GOT3 (cell line): ENCODE measurements at places on chromosomes 11 and 22.
A peak's percentile ranks its signal among the peaks of the same experiment; 100 is the strongest.

DNA sequence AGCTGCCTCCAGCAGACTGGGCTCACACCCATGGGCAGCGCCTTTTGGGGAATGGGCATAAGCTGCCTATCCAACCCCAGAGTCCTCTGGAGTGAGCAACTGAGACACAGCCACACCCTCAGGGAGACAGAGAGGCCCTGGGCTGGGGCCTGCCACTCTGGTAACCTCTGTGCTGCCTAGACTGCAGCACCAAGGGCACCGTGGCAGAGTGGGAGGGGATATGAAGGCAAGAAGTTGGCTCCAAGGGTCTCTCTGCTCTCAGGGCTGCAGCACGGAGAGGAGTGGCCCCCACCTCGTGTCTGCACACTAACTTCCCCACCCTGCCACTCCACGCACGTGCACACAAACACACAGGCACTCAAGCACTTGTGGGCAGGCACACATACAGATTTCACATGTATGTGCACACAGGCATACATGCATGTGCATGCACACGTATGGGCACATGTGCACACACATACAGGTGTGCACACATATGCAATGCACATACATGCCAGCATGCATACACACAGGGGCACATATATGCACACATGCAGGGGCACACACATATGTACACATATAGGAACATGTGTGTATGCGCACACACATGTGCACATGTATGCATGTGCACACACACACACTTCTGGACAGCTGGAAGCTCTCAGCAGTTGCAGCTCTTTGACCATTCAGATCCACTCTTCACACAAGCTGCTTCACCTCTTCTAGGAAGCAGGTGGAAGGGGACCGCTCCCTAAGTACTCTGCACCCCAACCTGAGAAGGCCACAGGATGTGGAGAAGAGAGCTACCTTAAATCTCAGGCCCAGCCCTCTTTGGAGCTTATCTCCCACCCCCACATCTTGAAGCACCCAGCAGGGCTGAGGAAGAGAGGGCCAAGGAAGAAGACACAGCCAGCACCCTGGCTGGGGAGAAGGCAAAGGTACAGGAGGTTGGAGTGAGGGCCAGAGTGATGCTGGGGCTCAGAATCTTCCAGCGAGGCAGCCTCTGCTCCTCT, 4.3 kb downstream of the IGSF9B start:
- DNase-seq = no peak

GRCh38 chr11:127461241-127462064, 460.9 kb upstream of the KIRREL3 start:
- no peak for DNase-seq

GRCh38 chr11:123235117-123235655, 40.1 kb upstream of the CLMP start:
- no peak for DNase-seq

GRCh38 chr11:15565880-15566279, 451.2 kb downstream of the INSC start:
- DNase-seq = no peak

GRCh38 chr22:19809741-19810140, 44.9 kb downstream of the GNB1L start:
- DNase-seq = no peak

- DNase-seq = no peak
Measured at GRCh38 chr11:17405232-17406005, 17.0 kb upstream of the KCNJ11 start.

GRCh38 chr11:47393163-47394049, 15.0 kb upstream of the SLC39A13 start:
- DNase-seq = no peak

GRCh38 chr11:70147668-70148067, 55.4 kb upstream of the FADD start:
- DNase-seq = no peak

- DNase-seq = no peak
Measured at GRCh38 chr11:62410972-62411371, 7.9 kb upstream of the SCGB1A1 start.

DNA sequence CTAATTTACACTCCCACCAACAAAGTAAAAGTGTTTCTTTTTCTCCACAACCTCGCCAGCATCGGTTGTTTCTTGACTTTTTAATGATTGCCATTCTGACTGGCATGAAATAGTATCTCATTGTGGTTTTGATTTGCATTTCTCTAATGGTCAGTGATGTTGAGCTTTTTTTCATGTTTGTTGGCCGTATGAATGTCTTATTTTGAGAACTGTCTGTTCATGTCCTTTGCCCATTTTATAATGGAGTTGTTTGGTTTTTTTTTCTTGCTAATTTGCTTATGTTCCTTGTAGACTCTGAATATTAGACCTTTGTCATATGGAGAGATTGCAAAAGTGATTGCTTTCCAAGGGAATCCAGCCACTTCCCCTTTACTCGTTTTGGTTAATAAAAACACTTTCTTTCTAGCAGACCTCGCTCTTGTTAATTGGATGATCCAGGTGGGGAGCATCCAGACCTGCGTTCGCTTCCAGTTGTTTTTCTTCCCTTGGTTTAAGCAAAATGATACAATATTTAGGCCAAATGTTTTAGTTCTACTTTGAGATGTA, 17.1 kb upstream of the APOL4 start:
- no peak for DNase-seq

DNA sequence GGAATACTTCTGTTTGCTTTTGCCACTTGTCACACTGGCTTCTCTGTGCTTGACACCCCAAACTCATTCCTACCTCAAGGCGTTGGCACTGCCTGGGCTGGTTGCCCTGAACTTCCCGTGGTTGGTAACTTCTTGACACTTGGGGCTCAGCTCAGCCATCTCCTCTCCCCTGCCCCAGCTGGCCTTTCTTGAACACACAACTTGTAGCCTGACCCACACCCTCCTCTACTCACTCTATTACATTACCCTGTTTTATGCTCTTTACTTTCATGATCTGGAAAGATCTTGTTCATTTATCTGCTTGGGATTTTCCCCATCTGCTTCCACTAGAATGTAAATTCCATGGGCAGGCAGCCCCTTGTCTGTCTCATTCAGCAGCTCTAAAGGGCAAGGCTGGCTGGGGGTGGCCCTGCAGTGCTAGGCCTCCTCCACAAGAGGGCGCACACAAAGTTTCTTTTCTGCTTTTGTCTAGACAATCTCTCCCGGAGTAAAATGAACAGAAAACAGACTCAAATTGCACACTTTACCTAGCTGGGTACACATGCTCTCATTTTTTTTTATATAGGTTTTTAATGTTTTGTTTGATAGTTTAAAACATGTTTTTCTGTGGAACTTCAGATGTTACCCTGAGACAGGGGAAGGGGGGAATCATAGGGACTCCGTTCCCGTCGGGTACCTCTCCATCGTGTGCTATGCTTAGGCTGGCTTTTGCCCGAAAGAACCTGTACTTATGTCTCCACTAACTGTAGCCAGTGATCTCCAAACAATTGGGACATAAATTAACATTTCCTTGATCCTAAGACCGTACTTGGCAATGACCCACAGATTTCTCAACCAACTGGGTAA, 16.4 kb upstream of the MRGPRX2 start:
- DNase-seq = no peak

DNA sequence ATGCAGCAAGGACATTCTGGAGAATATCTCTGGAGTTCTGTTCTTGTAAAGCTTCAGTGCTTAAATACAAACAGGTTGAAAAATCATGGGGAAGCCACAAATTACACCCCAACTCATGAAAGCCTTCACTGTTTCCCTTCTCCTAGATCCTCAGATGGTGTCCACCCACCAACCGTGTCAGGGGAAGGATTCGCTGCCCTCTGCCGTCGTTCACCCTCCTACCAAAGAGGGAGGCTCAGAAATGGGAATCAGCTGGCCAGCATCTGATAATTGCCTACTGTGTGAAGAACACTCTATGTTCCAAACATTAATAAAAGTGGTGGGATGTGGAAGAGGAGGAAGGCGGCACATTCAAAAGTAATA, 7.4 kb upstream of the HEPACAM start:
- DNase-seq = no peak

DNA sequence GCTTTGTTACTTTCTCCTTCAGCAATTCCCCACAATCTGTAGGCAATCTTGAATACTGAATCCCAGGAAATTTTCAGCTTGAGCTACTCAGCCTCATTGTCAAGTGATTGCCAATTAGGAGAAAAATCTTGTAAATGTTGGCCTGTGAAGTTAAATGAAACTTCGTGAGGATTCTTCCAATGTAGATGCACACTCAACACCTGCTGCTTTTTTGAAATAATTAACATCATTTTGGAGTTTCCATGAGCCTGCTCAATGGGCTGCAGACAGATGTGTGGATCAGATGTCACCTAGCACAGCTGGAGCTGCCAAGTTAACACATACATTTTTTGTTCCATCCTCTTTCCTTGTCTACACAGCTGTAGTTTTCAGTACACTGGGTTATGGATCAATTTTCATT, 645.6 kb upstream of the LUZP2 start:
- no peak for DNase-seq

DNA sequence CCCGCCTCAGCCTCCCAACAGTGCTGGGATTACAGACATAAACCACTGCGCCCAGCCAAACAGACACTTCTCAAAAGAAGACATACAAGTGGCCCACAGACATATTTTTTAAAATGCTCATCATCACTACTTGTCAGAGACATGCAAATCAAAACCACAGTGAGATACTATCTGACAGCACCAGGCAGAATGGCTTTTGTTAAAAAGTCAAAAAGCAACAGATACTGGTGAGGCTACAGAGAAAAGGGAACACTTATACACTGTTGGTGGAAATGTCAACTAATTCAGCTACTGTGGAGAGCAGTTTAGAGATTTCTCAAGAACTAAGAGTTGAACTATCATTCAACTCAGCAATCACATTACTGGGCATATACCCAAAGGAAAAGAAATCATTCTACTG, 67.0 kb downstream of the ARHGAP20 start:
- DNase-seq = no peak

GRCh38 chr11:119148720-119149017, 183 bp upstream of the ABCG4 start:
- DNase-seq = no peak

DNA sequence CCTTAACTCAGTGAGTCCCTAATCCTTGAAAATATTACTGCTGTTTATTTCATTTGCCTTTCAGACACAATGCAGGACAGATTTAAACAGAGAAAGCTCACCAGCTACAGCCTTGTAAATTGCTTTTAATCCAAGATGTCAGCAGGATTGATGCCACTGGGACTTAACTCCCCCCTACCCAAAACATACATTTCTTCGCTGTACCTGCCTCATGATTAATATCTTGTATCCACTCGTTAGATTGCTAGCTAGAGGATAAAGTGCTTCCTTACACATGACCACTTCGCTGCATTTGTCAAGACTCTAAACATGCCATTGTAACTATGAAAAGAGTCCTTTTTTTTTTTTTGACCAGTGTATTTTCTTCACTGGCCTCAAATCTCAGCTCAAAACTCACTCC, 182.7 kb upstream of the MTMR2 start:
- DNase-seq = no peak

- no peak for DNase-seq
Measured at GRCh38 chr22:24485608-24486007, 9.5 kb upstream of the UPB1 start.

- no peak for DNase-seq
Measured at GRCh38 chr11:5737670-5738392, 1.6 kb downstream of the OR56B1 start.

- no peak for DNase-seq
Measured at GRCh38 chr11:87966216-87966615, 209.0 kb downstream of the RAB38 start.

- DNase-seq = no peak
Measured at GRCh38 chr22:22591348-22592299, 32.6 kb upstream of the PRAME start.

DNA sequence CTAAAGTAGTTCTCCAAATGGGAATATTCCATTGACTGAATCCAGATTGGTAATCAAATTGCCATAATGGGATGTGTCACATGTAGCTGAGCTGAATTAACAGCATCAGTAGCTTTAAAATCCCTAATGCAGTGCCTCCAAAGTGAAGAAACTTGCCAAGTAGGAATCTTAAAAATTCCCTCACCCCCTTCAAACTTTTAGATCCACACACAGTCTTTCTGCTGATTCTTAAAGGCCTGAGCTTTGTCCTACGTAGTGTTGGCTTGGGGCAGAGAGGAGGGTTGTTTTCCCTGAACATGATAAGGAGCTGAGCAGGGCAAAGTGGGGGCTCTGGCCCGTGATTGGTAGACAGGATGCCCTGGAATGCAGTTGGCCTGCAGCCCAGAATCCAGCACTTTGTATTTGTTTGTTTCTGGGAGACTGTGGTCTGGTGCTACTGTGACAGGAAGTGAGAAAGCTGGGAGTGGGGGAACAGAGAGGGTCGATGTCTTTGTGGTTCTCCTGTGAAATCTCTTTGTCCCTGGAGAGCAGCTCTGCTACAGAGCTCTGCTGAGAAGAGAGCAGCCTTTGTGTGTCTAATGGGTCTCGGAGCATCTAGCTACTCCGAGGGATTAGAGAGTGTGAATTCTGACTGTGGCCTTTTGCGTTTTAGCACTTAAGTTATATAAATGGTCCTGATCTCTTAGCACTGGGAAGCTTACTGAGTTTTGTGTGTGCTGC, 16.9 kb downstream of the CTNND1 start:
- DNase-seq = peak; percentile 8

DNA sequence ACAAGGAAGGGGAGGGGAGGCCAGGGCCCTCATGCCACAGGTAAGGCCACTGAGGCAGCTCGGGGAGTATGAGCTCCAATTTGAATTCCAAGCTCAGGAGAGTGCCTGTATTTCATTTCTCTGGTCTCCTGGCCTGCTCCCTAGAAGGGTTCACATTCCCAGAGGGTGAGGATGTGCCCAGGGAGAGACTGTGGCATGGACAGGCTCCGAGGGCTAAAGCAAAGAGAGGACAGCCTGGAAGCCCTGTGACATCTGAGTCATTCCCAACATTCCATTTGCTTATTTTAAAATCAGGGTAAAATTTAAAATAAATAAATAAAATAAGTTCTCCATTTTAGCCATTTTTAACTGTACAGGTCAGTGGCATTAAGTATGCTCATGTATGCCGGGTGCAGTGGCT, 18.6 kb upstream of the FOLR1 start:
- DNase-seq = no peak

GRCh38 chr11:44208976-44209603, 100.8 kb downstream of the ALX4 start:
- DNase-seq = no peak

- no peak for DNase-seq
Measured at GRCh38 chr11:67290801-67291200, 1.7 kb downstream of the ANKRD13D start.

- no peak for DNase-seq
Measured at GRCh38 chr22:35592418-35592967, 24.6 kb downstream of the MB start.

- DNase-seq = no peak
Measured at GRCh38 chr11:65213322-65214211, 31.8 kb downstream of the CAPN1 start.
